Transverse colon (tissue), 4 donors: ENCODE measurements at places on chromosomes 2 and 18. TPM values are rescaled to one million over a fixed set of nuclear protein-coding genes. Genes with fewer than 3 reads are reported as not detected.

DNA sequence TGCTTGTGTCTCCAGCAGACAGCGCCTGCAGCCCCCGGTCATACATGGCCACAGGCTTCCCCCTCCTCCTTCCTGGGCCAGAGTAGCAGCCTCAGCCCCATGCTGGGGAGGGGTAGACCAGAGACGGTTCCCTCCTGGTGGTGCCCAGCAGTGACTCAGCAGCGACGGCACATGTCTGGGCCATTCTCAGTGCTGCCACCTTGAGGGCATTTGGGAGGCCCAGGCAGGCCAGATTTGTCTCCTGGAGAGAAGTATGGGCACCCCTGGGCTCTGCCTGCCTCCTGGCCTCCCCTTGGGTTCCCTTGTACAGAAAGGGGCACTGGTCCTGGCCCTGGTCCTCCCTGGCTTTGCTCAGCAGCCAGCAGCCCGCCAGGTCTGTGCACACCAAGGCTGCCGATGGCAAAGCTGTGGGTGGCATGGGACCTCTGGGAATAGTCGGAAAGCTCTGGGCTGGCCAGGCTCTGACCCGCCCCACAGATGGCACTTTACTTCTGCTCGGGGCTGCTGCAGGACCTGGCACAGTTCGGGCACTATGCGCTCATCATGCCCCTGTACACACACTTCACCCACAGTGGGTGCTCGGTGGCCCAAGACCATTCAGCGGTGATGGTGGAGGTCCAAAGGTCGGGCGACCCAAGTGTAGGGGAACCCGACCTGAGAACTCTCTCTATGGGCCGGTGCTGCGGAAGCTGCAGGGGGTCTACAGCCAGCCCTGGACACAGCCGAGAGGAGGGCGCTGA, 11.4 kb upstream of the ALPI start:
- DNase-seq, result peak; percentile 60

GRCh38 chr18:9735238-9735637, 27.1 kb downstream of the RAB31 start:
- DNase-seq, result no peak

Gene AGPS
- total RNA-seq, result 43.6 TPM

Gene NT5C1B
- total RNA-seq, result not detected

Gene AMER3
- total RNA-seq, result 0.32 TPM

DNA sequence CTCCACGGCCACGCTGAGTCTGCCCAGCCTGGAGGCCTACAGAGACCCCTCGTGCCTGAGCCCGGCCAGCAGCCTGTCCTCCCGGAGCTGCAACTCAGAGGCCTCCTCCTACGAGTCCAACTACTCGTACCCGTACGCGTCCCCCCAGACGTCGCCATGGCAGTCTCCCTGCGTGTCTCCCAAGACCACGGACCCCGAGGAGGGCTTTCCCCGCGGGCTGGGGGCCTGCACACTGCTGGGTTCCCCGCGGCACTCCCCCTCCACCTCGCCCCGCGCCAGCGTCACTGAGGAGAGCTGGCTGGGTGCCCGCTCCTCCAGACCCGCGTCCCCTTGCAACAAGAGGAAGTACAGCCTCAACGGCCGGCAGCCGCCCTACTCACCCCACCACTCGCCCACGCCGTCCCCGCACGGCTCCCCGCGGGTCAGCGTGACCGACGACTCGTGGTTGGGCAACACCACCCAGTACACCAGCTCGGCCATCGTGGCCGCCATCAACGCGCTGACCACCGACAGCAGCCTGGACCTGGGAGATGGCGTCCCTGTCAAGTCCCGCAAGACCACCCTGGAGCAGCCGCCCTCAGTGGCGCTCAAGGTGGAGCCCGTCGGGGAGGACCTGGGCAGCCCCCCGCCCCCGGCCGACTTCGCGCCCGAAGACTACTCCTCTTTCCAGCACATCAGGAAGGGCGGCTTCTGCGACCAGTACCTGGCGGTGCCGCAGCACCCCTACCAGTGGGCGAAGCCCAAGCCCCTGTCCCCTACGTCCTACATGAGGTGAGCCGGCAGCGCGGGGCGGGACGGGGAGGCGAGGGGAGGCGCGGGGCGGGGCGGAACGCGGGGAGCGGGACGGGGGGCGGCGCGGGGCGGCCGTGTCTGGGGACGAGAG, 15.2 kb downstream of the NFATC1 start:
- no peak for DNase-seq

- no peak for DNase-seq
These were observed 343.8 kb downstream of the SETBP1 start for GRCh38 chr18:45024357-45025088.

DNA sequence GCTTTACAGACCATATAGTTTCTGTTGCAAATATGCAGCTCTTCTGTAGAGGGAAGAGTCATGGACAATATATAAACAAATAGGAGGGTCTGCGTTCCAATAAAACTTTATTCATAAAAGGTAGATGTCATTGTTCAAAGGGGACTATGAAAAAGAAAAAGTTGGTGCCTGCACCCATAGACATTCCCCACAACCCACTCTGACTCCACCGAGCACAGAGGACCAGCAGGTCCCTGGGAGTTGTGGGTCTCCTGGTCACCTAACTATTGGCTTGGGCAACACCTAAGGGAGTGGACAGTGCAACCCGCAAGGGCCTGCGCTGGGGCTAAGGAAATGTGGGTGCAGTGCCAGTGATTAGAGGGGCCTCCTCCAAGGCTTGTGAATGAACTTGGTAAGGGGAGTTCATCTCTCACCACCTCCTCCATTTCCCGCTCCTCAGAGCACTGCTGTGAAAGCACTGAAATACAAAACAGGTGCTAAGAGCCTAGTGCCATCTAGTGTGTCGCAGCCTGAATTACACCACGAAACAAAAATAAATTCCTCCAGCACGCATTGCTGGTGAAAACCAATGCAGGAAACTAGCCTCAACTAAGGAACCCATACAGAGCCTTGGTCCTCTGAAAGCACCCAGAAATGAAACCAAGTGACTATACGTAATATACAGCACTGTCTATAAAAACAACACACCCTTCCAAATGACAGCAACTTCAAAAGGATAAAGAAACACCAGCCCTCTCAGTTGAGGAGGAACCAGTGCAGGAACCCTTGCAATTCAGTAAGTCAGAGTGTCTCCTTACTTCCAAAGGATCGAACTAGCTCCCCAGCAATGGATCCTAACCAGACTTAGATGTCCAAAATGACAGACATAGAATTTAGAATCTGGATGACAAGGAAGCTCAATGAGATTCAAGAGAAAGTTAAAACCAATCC, 166.6 kb downstream of the RNF144A start:
- no peak for DNase-seq

DNA sequence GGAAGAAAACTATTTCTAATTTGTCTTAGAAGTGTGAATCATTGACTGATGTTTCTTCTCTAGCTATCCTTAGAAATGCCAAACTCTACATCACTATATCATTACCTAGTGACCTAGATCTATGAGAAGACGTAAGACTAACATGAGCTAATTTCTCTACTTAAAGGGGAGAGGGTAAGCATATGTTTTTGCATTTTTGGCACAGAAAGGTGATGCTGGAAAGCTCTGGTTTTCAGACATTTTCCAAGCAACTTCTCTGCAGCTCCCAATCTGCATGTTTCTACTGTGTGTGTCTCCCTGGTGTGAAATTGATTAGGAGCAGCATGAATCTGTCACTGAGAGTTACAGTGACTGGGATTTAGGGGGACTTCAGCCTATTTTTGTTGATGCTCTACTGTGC, 235.2 kb upstream of the LINC00305 start:
- DNase-seq, result no peak

DNA sequence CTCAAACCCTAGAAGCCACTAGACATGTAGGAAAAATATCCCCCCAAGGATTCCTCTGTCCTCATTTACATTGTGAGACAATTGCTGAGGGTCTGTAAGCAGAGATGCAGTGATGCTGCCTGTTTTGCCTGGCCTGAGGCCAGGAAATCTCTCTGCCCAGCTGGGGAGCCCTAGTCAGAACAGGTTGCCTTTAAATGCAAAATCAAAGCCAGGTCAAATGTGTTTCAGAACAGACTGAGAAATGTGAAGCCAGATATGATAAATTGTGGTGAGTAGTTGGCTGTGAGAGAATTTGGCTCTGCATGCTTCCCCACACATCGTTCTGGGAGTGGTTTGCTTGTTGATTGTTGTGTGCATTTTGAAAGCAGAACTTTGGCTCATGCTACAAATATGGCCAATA, 38.4 kb upstream of the NXPH2 start:
- DNase-seq, result no peak

Gene ALPP
- total RNA-seq, result not detected

- no peak for DNase-seq
These were observed 35.9 kb downstream of the KCNIP3 start for GRCh38 chr2:95333056-95333455.

Gene ALPI
- 16.0 TPM for total RNA-seq

DNA sequence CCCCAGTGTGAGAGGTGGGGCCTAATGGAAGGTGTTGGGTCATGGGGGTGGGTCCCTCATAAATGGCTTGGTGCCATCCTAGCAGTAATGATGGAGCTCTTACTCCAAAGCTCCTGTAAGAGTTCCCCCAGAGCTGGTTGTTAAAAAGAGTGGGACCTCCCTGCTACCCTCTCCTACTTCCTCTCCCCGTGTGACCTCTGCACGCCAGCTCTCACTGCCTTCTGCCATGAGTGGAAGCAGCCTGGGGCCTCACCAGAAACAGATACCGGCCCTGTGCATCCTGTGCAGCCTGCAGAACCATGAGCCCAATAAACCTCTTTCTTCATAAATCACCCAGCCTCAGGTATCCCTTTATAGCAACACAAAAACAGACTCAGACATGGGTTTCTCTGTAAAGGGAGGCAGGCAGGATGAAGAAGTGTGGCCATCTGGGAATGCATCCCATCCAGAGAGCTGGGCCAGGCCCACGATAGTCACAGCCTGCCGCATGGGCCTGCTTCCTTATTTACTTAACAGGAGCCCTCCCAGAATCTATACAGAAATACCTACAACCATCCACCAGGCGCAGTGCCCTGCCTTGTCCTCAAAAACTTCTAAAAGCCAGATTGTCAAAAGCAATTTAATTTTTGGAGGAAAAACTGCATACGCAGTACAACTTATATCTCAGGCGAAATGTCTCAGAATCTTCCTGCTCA, 7.5 kb downstream of the PRLH start:
- no peak for DNase-seq

- no peak for DNase-seq
These were observed 258.7 kb downstream of the TTC32 start for GRCh38 chr2:19643117-19643518.

DNA sequence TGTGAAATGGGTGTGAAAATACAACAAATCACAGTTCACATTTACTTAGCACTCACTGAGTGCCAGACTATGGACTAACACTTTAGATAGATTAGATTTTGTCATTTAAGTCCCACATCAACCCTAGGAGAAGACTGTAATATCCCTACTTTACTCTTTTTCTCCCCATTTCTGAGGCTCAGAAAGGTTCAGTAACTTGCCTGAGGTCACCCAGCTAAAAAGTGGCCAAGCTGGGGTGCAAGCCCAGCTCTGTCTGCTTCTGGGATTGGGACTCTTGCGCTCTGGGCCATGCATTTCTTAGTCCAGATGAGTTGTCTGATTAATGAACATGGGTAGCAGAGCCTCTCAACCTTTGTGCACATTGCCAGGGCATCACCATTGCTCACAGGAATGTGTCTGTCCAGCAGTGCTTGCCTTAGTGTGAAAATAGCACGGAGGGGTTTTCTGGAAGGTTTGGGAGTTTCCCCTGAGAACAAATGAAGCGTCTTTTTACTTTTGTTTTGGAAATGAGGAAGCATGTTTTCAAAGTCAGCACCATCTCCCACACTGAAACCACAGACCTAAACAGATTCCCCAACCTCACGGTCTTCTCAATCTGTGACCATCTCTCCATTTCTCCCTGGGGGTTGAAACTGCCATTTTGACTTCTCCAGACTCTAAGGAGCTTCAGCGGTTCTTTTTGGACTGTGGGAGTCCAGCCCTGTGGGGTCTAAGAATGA, 31.9 kb downstream of the NRP2 start:
- DNase-seq, result no peak

DNA sequence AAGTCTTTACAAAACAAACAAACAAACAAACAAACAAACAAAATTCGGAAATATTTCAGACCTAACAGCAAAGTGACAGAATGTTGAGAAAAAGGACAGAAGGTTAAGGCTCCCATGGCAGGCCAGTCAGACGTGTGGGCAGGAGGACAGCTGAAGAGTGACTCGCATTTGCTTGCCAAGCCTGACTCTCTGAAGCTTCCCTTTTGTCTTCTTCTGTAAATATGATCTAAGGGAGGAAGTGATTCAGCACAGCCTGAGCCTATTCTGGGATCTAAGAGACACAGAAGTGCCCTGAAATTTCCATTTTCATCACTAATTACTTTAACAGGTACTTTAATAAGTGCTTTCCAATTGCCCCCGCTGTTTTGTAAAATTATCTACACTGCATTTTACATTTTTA, 134.0 kb upstream of the LYPD1 start:
- no peak for DNase-seq

DNA sequence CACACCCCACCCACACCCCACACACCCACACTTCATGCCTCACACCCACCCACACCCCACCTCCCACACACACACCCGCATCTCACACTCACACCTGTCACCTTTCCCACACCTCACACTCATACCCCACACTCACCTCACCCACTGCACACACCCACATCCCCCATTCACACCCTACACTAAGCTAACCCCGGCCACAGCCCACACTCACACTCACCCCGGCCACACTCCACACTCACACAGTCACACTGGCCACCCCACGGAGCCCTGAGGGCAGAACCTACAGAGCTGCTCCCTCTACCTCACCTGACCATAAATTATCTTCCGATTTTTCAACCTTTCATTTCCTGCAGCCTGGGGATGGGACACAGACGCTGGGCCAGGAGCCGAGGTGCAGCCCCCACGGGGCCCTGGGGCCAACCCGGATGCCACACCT, 241.3 kb downstream of the HDAC4 start:
- peak; percentile 0 for DNase-seq

Gene CNTNAP5
- 0.68 TPM for total RNA-seq

Gene AFF3
- 9.2 TPM for total RNA-seq

Gene NXPH2
- not detected for total RNA-seq

DNA sequence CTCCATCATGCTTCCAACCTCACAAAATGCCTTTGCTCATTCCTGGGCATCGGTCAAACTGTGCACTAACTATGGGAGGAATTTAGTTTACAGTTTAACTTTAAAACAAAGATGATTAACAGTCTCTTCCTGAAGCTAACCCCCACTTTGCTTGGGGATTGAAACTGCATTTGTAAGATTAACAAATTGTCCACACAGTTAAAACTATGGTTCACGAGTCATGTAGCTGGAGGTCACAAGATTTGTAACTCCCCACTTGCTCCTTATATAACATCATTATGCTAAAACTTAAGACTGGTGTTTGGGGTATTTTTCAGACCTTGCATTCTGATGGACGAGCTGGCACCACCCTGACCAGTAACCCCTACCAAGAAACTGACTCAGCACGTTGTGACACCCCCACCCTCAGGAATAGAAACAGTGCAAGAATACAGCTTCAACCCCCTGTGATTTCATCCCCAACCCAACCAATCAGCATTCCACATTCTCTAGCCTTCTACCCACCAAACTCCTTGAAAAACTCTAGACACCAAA, 252.3 kb downstream of the MBD5 start:
- DNase-seq, result no peak
